ENCODE measurements at places on chromosomes 4 and X. TPM values are rescaled to one million over a fixed set of nuclear protein-coding genes. Genes with fewer than 3 reads are reported as not detected.

The ADH7 gene
- not detected for total RNA-seq

GRCh38 chrX:10514891-10515290 is 105.5 kb downstream of the MID1 start:
- no peak overlapping the region for H3K27ac ChIP-seq
- DNase-seq = no peak
- no peaks in the 10 kb centered on the region for H3K27me3 ChIP-seq

GRCh38 chr4:89379511-89380044 is 72.0 kb upstream of the GPRIN3 start:
- DNase-seq = no peak
- no peaks in the 10 kb centered on the region for H3K27me3 ChIP-seq
- no peaks in the 10 kb centered on the region for H3K4me1 ChIP-seq
- H3K4me3 ChIP-seq = no peak overlapping the region
- no peaks in the 10 kb centered on the region for H3K36me3 ChIP-seq
- H3K27ac ChIP-seq = no peak overlapping the region

- H3K27me3 ChIP-seq = no peaks in the 10 kb centered on the region
- no peak overlapping the region for H3K27ac ChIP-seq
- no peaks in the 10 kb centered on the region for H3K36me3 ChIP-seq
- no peak overlapping the region for H3K4me3 ChIP-seq
- no peak for DNase-seq
These were observed 892.3 kb upstream of the NDST4 start for GRCh38 chr4:116005806-116006088.

DNA sequence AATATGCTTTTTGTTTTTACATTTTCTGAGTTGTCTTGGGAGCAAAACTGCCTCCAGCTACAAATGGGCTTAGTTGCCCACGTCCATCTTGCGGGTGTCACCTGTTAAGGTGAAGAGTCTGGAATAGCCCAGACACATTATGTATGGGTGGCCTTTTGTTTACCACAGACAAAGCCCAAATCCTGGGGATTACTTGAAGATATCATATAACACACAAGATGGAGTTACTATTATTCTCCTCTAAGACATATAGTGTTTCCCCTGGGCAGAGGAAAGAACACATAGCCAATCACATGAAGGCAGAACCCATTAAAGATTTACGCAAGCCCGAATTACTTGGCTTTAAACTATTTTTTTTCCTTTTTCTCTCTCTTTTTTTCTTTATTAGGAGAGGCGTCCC is 625.6 kb upstream of the FAM241A start:
- DNase-seq = no peak
- no peaks in the 10 kb centered on the region for H3K27me3 ChIP-seq
- no peak overlapping the region for H3K27ac ChIP-seq
- H3K4me1 ChIP-seq = no peaks in the 10 kb centered on the region
- H3K36me3 ChIP-seq = no peaks in the 10 kb centered on the region

The FHIP1A gene
- 2.6 TPM for total RNA-seq

- H3K27ac ChIP-seq = no peak overlapping the region
- H3K27me3 ChIP-seq = no peaks in the 10 kb centered on the region
- H3K4me1 ChIP-seq = no peaks in the 10 kb centered on the region
- no peak for DNase-seq
- H3K36me3 ChIP-seq = no peaks in the 10 kb centered on the region
These were observed 238.7 kb upstream of the KCNIP4 start for GRCh38 chr4:22187203-22187820.

GRCh38 chr4:73434311-73434710 is 1.7 kb upstream of the AFP start:
- no peak overlapping the region for H3K4me3 ChIP-seq
- peaks cover 5% of the 10 kb centered on the region for H3K27me3 ChIP-seq
- H3K4me1 ChIP-seq = no peaks in the 10 kb centered on the region
- H3K27ac ChIP-seq = no peak overlapping the region

The PPEF2 gene
- total RNA-seq = 0.36 TPM

The MBNL3 gene
- total RNA-seq = 39.6 TPM

The STK32B gene
- total RNA-seq = not detected

DNA sequence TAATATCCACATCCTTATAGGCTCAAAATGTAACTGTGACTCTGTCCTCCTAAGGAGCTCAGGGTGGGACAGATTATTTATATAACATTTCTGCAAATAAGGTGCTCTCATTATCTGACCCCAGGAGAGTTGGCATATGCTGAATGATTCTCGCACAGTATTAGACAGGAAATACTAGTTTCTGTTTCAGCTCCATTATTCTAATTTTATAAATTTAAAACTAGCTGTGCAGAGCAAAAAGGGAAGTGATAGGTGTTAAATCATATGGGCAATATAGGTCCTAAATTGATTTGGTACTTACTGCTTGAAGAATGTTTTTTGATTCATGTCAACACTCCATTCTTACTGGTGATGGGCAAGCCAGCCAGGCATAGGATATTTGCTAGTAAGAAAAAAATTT is 141.5 kb downstream of the GLRA2 start:
- H3K36me3 ChIP-seq = no peaks in the 10 kb centered on the region
- H3K4me3 ChIP-seq = no peak overlapping the region
- no peak for DNase-seq
- H3K27me3 ChIP-seq = no peaks in the 10 kb centered on the region
- no peaks in the 10 kb centered on the region for H3K4me1 ChIP-seq

All from CD4-positive, alpha-beta memory T cell (primary cell).